ENCODE measurements at places on chromosomes 5 and 9.

GRCh38 chr9:85927076-85927475 lies 13.9 kb upstream of the NAA35 start:
- no peak for DNase-seq

DNA sequence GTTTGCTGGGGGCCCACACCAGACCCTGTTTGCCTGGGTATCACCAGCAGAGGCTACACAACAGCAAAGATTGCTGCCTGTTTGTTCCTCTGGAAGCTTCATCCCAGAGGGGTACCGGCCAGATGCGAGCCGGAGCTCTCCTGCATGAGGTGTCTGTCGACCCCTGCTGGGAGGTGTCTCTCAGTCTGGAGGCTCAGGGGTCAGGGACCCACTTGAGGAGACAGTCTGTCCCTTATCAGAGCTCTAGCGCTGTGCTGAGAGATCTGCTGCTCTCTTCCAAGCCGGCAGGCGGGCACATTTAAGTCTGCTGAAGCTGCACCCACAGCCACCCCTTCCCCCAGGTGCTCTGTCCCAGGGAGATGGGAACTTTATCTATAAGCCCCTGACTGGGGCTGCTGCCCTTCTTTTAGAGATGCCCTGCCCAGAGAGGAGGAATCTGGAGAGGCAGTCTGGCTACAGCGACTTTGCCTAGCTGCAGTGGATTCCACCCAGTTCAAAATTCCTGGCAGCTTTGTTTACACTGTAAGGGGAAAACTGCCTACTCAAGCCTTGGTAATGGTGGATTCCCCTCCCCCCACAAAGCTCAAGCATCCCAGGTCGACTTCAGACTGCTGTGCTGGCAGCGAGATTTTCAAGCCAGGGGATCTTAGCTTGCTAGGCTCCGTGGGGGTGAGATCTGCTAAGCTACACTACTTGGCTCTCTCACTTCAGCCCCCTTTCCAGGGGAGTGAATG lies 206.0 kb upstream of the TLX3 start:
- DNase-seq, result no peak

- peak; percentile 55 for DNase-seq
These were observed 5.8 kb upstream of the C5orf52 start for GRCh38 chr5:157665467-157666070.

- DNase-seq, result peak; percentile 86
These were observed at the start of gene SH3RF2 for GRCh38 chr5:145936401-145937131. TSS of gene SH3RF2 (plus strand) at chr5:145936578. CDS start at chr5:145937929, 1,351 bp downstream.

- no peak for DNase-seq
These were observed 67.5 kb upstream of the PLPP6 start for GRCh38 chr9:4594545-4594944.

- no peak for DNase-seq
These were observed 28.9 kb downstream of the TYRP1 start for GRCh38 chr9:12722131-12722530.

DNA sequence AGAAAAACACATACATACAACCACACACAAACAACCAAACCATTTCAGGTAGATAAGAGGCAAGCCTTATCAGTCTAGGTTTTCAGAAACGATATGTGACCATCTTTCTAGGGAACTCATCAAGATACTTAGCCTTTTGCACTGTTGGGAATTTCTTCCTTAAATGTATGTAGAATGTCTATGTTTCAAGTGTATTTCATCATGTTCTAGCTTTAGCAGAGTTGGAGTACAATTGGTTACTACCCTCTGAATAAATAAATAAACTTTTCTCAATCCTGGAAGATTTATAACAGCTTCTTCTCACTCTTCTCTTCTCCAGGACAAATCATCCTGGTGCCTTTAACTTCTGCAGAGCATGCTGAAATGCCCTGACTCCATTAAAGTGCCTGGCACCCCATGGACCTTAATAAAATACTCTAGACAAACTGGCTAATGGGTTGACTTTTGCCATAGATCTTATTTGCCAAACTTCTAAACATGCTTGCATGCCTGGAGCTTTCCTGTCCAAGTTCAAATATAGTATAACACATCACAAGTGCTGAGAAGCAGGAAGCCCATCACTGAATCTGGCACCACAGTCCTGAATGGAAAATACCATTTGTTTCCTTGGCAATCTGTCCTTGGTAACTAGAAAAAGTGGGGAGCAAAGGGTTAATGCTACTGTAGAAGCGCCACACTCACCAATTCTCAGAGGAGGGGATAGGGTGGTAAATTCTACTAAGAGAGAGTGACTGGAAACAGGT lies 33.1 kb upstream of the ZNF462 start:
- DNase-seq, result no peak

DNA sequence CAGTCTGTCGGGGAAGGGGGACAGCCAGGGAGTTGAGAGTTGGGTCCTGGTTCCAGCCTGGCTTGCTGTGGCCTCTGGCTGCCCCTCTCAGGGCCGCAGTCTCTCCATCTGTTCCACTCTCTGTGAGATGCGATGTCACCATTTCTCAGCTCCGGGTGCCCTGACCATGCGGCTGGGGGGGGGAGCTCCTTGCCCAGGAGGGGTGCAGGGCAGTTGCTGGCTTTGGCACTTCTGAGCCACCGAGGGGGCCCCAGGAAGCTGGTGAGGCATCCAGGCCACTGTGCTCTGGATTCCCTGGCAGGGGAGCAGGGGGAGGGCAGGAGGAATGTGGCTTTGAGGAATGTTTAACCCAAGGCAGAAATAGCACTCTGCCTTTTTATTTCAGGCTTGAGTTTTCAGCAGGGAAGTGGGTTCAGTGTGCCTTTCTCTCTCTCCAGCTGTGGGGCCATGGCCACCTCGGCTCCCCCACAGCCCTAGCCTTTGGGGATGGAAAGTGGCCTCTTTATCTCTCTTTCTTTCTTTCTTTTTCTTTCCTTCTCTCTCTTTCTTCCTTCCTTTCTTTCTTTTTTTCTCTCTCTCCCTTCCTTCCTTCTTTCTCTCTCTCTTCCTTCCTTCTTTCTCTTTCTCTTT lies 11.0 kb downstream of the NCS1 start:
- DNase-seq, result peak; percentile 92

DNA sequence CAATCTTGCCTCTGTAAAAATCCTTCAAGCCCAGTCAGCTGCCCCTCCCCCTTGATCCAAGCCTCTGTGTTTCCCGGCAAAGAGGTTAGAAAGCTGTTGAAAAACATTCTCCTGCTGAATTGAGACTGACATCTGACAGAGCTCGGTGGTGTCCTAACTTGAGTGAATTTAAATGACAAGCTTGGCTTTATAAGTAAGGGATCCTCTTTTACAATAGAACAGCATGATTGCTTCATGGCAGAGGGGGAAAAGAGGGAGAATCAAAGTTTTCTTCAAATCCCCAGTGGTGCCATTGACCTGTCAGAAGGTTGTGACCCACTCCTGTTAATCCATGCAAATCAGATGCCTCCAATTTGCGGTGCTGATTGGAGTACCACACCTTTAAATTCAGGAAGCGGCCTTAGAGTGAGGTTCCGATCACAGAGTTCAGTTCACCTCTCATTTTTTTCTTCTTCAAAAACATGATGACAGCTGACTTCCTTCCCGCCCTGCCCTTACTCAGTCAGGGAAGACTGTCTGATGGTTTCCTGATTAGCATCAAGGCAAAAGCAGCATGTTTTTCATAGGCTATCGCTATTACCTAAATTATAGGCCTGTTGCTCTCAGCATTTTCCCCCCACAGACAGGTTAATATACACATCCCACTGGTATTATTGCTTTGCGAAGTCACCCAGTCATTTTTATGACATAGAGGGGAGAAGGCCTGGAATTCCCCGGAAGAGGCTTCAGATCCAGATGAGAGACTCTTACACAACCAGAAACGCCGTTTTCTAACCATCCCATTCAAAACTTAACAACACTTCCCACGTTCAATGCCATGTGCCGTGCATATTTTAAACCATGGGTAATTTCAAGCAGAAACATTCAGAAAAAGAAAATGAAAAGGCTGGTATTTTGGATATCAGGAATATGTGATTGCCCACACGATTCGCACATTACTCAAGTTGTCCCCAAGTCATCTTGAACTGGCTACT lies 141.4 kb downstream of the EBF1 start:
- DNase-seq, result no peak

GRCh38 chr5:151140686-151141459 lies 16.7 kb downstream of the ANXA6 start:
- no peak for DNase-seq

DNA sequence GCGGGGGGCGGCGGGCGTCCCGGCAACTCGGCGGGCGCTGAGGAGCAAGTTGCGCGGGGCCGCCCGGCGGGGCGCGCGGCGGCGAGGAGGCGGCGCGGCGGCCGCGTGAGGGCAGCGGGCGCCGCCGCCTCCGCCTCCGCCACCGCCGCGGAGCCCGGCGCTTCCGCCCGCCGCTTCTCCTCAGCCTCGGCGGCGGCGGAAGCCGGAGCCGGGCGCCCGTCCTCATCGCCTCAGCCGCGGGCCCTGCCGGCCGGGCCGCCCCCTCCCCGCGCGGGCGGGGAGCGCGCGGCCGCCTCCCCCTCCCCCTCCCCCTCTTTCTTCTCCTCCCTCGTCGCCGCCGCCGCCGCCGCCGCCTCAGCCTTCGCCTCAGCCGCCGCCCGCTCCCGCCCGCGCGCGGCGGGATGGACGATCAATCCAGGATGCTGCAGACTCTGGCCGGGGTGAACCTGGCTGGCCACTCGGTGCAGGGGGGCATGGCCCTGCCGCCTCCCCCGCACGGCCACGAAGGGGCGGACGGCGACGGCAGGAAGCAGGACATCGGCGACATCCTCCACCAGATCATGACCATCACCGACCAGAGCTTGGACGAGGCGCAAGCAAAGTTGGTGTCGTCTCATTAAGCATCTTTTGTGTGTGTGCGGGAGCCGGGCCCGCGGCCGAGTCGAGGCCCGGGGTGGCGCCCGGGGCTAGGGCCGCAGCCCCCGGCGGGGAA lies at the start of gene PBX3:
Gene PBX3, plus strand, starts transcription at position 321 of the 712 bp plus-strand sequence.
- peak; percentile 55 for DNase-seq

DNA sequence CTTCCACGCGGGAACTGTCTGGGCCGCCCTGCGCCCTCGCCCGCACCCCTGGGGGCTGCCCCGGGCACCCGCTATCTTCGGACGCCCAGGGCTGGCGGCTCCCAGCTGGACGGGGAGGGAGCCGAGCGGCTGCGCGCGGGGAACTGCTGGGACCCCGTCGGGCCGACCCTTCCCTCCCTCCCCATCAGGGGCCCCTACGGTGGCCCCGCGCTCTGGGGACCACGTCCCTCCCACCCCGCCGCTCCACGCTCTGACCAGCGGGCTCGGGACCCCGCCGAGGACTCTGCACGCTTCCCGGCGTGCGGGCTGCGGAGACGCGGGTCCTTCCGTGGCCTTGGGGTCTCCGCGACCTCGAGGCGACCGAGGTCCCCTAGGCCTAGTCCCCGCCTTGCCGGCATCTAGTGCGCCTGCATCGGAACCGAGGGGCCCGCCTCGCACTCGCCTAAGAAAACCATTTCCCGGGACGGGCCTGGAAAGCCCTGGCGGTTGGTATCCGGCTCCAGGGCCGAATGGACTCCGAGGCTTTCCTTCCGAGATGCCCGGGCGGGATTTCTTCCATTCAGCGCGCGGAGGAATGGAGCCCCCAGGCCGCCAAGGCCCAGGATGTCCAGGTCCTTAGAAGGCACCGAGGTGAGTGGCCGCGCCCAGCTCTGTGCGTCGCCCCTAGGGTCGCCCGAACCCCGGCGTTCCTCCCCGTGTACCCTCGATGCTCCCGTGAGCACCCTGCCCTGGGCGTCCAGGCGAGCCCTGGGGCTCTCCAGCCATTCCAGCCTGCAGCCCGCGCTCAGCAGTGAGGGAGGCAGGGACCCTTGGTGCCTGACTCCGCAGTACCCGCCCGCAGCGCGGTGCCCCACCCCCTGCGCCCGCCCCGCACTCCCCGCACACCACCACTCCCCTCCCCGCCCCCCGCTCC lies 705 bp upstream of the SLC6A3 start:
- no peak for DNase-seq

- DNase-seq, result peak; percentile 82
These were observed 9.6 kb downstream of the NDST1 start for GRCh38 chr5:150517272-150518152.

GRCh38 chr5:153907170-153907775 lies 131.4 kb downstream of the FAM114A2 start:
- DNase-seq, result no peak

DNA sequence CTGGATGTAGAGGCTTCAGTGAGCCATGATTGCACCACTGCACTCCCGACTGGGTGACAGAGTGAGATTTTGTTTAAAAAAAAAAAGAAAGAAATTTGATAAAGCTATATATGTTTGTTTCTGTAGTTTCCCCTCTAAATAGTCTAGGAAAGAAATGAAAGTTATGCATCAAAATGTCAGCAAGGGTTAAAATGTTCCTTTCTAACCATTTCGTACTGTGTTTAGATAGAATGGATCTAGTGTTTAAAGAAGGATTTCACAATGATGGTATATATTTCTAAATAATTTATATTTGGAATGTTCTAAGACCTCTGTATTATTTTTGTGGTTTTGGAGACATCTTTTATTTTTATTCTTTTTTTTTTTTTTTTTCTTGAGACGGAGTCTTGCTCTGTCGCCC lies 22.7 kb downstream of the TEK start:
- DNase-seq, result no peak

- no peak for DNase-seq
These were observed 282.4 kb upstream of the RPS23 start for GRCh38 chr5:82560561-82560960.

DNA sequence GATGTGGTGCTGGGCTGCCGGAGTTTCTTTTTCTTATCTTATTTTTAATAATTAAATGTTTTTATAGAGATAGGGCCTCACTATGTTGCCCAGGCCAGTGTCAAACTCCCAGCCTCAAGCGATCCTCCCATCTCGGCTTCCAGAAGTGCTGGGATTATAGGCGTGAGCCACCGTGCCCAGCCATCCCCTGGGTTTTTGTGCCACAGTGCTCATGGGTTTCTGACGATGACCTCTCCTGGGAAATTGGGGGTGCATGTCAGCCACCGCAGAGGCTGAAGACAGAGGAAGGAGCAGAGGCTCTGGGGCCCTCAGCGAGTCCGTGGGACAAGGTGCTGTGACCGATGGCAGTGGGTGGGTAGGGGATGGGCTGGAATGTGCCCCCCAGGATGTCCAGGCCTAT lies 14.4 kb downstream of the GPSM1 start:
- no peak for DNase-seq

DNA sequence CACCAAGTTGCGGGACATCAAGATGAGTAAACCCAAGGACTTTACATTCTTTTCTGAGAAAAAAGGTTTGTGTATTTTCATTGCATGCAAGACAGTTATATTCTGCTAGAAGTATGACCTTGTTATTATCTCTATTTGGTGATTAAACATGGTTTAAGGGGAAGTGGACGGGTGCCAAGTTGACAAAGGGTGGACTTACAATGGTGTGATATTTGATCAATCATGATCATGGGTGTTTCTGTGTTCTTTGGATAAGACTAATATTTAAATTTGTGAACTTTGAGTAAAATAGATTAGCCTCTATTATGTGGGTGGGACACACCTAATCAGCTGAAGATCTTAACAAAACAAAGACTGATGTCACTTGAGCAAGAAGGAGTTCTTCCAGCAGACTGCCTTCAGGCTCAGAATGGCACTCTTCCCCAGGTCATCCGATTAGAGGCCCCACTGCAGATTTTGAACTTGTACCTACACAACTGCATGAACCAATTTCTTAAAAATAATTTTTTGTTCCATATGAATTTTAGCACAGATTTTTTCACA lies 782.9 kb downstream of the CDH12 start:
- no peak for DNase-seq

- DNase-seq, result peak; percentile 51
These were observed 81.0 kb downstream of the DAPK1 start for GRCh38 chr9:87578625-87579024.

Data from myocyte (in vitro differentiated cells).